DMS 273 treated with DMSO at 0.1 percent for 48 hours (cell line): ENCODE measurements at places on chromosomes 1 and 21.

- no peak for DNase-seq
Observed at GRCh38 chr1:183830389-183830788, 25.5 kb downstream of the RGL1 start.

- DNase-seq: no peak
Observed at GRCh38 chr1:166485620-166486019, 318.8 kb upstream of the FAM78B start.

GRCh38 chr1:207921321-207921720 is 10.4 kb upstream of the CD34 start:
- DNase-seq: no peak

DNA sequence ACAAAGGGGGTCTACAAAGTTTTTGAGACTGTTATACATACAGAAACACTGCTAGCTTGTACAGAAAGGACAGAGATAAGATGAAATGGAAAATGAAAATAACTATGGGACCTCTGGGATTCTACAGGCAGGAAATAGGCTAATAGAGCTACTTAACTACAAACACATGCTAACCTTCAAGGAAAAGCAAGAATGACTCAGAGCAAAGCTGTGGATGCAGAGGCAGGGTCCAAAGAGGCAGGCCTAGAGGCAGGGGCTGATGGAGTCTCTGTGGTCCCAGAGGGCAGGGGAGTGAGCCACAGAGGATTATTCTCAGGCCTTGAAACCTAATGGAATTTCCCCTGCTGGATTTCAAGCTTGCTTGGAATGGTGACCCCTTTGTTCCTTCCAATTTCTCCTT is 18.7 kb upstream of the GOLT1A start:
- no peak for DNase-seq

GRCh38 chr1:117841117-117841650 is 88.2 kb downstream of the GDAP2 start:
- no peak for DNase-seq

GRCh38 chr1:23800400-23801337 is at the start of gene GALE:
TSS of gene GALE (minus strand) at chr1:23800754. CDS start at chr1:23799007, 1,747 bp downstream.
- peak; percentile 76 for DNase-seq
